ENCODE measurements at places on chromosomes 13 and 19. TPM values are rescaled to one million over a fixed set of nuclear protein-coding genes. Genes with fewer than 3 reads are reported as not detected.

Gene TEX29
- total RNA-seq, result not detected

GRCh38 chr19:44984005-44984404 lies 17.3 kb upstream of the RELB start:
- no peak for DNase-seq

DNA sequence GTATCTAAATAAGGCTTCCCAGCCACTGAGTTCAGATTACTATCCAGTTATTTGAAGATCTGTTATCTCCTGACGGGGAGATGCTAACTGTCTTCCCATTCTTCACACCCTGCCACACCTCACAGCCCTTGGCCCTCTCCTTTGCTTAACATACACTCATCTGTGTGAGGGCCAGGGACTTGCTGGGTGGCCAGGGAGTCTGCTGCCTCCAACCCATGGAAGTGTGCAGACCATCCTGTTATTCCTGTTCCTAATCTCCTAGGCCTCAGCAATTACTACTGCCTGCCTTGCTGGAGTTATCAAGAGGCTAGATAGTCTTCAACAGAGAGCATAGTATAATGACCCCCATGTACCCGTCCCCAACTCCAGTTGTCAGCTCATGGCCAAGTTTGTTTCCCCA lies 36.2 kb upstream of the GTF3A start:
- DNase-seq, result no peak

Gene CATSPERD
- not detected for total RNA-seq

DNA sequence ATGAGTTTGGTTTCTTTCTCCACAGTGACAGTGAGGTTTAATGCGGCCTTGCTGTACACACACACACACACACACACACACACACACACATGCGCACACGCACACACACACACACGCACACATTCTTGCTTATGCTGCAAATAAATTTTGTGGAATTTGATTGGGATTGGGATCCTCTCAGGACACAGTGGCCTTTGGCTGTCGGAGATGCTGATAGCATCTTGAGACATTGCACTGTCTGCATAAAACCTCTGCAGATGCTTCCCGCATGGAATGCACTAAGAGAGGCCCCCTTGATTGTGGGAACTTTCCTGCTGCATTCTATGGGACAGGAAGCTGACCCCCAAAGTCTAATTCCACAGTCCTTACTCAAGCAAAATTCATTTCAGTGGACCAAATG lies 145.6 kb downstream of the FLT1 start:
- DNase-seq, result no peak

DNA sequence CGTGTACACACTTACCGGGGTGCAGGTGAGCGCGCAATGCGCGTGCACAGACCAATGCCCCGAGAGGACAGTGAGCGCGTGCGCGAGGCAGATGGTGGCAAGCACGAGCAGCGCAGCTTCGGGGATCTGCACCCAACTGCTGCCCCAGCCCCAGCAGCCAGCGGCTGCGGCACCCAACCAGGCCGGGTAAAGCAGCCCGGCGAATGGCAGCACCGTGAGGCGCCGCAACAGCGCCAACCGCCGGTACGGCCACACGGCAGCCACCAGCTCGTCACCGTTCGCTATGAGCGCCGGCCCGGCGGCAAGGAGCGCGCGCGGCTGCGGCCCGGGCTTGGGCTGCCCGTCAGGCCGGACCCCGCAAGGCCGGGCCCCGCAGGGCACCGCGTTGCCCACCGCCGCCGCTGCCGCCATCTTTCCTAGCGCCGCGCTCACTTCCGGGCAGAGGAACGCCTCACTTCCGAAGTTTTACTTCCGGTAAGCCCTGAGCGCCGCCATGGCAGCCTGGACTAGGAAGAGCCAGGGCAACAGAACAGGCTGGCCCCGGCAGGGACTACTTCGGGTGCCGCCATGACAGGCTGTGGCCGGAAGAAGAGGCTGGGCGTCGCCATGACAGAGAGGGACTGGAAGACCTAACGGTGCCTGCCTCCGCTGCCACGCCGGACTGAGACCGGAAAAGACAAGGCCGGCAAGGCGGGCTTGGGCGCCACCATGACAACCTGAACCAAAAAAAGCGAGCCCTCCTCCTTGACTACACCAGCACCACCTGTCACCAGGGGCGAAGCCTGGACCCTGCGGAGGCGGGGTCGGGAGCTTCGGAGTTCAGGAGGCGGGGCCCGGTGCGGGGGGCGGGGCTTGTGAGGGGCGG lies at the start of gene ATP13A1:
ATP13A1 (minus strand) TSS at position 421 of the 865 bp plus-strand sequence; CDS start at position 411, 10 bp downstream.
- DNase-seq, result peak; percentile 95

- DNase-seq, result no peak
Measured at GRCh38 chr19:40332669-40333068, 15.5 kb downstream of the C19orf47 start.

Gene ZNF486
- 38.9 TPM for total RNA-seq

DNA sequence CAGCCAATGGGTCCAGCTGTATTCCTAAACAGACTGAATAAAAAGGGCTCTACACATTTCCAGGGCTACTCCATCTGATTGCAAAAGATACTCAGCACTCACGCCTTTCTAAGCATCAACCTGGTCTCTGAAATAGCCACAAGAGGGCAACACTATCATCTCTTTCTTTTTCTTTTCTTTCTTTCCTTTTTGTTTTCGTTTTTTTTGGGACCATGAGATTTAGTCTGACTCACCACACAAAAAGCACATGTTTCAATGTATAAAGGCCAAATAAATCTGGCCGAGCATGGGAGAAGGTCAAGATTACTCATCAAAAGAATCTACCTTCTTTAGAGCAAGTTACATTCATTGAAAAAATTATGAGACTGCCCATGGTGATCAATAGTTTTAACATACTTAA lies 805.6 kb upstream of the ARGLU1 start:
- peak; percentile 69 for DNase-seq

Gene DIAPH3
- total RNA-seq, result 19.5 TPM

DNA sequence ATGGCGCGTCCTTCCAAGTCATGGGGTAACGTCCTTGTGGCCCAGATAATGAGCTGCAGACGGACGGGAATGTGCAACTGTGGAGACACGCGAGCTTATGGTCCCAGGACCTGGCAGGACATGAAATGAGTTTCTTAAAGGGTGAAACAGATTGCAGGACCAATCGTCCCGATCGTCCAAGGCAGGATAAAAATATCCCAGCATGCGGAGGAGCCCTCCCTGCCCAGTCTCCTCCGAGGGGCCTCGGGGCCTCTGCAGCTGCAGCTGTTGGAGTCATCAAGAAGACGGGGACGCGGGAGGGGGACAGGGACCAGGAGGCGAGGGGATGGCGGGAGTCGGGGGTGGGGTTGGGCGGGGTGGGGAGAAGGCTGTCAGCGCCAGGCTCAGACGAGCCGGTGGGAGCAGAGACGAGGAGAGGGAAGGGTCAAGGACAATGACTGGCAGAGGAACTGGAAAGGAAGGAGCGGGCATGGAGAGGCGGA lies 14.4 kb upstream of the GARIN5A start:
- no peak for DNase-seq

DNA sequence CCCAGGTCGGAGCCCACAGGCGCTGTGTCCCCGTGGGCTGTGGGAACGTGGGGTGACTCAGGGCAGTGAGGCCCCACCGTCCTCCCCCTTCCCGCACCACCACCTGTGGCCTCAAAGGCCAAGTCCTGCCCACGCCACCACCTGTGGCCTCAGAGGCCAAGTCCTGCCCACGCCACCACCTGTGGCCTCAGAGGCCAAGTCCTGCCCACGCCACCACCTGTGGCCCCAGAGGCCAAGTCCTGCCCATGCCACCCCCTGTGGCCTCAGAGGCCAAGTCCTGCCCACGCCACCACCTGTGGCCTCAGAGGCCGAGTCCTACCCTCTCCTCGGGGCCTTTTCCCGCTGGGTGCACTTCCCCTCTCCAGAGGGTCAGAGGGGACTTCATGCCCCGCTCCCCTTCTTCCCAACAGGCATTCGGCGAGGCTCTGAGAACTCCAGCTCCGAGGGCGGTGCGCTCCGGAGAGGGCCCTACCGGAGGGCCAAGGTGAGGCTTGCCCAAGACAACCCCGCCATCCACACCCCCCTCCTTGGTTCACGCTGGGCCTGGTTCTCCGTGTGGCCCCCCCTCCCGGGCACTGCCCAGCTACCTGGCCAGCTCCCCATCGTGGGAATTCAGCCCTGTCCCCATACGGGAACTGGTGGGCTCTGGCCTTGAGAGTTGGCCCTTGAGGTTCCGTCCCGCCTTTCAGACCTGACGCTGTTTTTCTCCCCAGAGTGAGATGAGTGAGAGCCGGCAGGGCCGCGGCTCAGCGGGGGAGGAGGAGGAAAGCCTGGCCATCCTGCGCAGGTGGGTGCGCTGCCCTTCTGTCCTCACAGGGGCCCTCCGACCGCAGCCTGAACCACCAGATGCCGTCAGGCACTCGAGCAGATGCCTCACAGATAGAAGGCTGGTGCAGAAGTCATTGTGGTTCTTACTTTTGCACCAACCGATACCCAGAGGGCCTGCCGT lies 27.4 kb upstream of the F7 start:
- no peak for DNase-seq

GRCh38 chr19:38634757-38635482 lies 12.5 kb upstream of the ACTN4 start:
- peak; percentile 73 for DNase-seq

DNA sequence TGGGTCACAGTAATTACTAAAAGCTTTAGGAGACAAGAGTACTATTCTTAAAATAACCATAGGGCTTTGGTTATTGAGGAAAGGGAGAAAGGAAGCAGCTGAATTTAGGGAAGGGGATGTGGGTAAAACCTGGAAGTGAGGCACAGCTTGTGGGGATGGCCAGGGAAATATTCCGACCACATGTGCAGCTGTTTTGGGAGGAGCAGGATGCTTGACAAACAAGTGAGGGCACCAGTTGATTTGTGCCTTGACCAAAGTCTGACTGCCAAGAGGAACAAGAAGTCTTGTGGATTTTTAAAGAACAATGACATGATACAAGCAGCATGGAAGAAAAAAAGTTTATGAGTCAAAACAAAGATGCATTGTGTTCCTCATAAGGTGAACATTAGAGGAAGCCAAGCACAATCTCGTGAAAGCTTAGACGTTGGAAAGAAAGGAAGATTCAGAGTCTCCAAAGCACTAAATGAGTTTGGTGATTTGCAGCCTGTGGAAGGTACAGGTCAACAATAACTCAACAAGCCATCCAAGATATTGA lies 108.5 kb upstream of the GPC6 start:
- no peak for DNase-seq

GRCh38 chr19:13070425-13071140 lies 32.1 kb downstream of the LYL1 start:
- no peak for DNase-seq

Gene PLK5
- 0.23 TPM for total RNA-seq

GRCh38 chr13:96391606-96392005 lies 301.7 kb downstream of the HS6ST3 start:
- no peak for DNase-seq

Gene KIR2DL4
- not detected for total RNA-seq

DNA sequence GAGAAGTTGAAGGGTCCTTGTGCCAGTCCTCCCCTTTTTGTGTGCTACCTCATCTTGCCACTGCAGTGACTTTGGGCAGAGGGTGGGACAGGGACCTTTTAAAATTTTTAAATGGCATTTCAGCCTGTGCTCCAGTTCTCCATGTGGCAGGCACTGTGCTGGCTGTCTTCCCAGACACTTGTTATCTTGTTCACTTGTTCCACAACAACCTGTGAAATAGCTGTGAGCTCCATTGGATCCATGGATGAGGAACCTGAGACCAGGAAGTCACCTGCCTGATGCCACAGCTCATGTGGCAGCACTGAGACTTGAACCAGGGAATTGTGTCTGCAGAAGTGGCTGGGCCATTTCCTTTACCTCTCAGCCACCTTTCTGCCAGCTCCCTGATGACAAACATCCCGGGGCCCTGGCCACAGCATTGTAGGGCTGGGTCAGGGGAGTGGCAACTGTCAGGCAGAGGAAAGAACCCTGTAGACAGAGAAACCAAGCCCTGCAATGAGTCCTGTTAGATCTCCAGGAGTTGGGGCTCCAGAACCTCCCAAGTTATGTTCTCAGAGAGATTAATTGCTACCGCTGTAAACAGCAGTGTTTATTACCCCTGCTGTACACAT lies 6.4 kb downstream of the EGLN2 start:
- DNase-seq, result no peak

GRCh38 chr19:4986471-4986891 lies 17.6 kb downstream of the KDM4B start:
- no peak for DNase-seq
